ENCODE measurements at places on chromosomes 11 and 22. TPM values are rescaled to one million over a fixed set of nuclear protein-coding genes. Genes with fewer than 3 reads are reported as not detected.

The HMGXB4 gene
- 8.6 TPM for total RNA-seq

The OR51B2 gene
- not detected for total RNA-seq

The TTLL1 gene
- total RNA-seq = 3.3 TPM

The ENTHD1 gene
- total RNA-seq = not detected

Measured in A549 treated with Hydrocortisone at 1 μM for 4 hours (cell line).